Astrocyte of the hippocampus (primary cell): ENCODE measurements at places on chromosomes 7 and 10.
A peak's percentile ranks its signal among the peaks of the same experiment; 100 is the strongest.

DNA sequence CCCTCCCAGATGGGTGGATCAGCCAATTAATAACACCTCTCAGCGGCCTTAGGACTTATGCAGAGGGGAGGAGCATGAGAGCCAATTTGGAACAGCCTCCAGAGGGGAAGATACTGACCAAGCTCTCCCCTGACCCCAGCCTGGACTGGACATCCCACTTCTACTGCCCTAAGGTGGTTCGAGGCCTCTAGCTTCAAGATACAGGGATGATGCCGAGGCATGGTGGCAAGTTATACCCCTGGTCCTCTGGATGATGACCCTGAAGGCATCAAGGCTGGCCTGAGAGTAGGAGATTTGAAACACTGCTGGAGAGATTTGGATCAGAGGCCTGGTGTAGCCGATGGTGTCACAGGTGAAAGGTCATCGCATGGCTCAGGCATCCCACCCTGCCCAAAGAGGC lies 3.2 kb downstream of the CDH23 start:
- DNase-seq, result no peak

GRCh38 chr10:63236113-63236935 lies 103.2 kb downstream of the NRBF2 start:
- peak; percentile 82 for DNase-seq

GRCh38 chr7:8591289-8591688 lies 157.9 kb downstream of the NXPH1 start:
- no peak for DNase-seq

DNA sequence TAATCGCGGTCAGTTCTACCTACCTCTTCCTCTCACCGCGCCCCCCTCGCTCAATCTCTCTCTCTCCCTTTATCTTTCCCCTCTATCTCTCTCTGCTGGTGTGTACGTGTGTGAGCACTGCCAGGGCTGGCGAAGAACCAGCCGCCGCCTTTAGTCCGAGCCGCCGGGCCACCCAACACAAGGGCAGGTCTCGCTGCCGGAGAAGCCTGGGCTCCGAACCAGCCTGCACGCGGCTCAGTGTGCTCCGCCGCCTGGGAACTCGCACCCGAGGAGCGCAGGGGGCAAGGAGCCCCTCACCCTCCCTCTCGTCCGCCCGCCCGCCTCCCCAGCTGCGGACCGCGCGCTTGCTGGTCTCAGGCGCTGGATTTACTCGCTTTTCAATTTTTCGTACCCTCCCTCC lies 1.7 kb downstream of the NXPH1 start:
- no peak for DNase-seq

- DNase-seq, result no peak
These were observed 190.4 kb downstream of the MACC1 start for GRCh38 chr7:20026762-20027161.

DNA sequence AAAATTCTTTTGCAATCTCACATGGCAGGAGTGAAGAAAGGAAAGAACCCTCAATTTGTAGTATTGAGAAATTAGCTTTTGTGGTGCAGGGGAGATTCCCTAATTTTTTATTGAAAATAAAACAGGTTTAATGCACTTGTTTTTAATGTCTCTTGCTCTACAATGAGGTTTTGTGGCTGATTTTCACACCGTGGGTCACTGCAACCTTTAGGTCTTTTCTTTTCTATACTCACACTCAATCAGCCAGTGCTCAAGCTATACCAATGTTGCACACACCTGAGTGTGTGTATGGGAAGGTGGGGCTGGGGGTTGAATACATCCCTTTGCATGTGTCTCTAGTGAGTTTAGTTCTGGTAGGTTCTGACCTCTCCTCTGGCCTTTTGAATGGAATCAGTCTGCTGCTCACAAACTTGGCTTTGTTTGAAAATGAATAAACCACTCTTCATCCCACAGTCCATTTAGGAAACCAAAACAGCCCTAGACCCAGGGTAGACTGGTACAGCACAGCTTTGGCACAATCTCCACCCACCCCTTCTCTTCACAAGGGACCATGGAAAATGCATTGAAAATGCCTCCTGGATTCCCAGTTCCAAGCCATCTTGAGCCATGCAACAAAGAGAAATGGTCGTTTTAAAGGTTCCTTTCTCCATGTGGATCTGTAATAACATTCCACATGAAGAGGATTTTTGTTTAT lies 411.5 kb downstream of the SFMBT2 start:
- DNase-seq, result no peak

DNA sequence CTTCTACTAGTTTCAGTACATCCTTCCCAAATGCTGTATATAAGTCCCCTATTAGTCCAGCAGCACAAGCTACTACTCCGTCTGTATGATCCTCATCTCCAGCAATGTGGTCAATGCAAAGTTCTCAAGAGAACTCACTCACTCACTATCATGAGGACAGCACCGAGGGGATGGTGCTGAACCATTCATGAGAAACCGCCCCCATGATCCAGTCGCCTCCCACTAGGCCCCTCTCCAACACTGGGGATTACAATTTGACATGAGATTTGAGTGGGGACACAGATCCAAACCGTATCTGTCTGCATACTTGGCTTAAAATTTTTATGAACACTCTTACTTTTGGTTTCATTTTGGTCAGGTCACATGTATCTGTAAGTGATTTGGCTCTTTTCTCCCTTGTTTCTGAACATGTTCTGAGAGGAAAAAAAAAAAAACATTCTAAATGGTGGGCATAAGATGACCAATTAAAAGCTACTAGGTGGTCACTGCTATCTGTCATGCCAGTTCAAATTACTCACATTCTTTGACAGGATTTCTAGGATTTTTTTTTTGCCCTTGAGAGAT lies 60.1 kb downstream of the ZNF783 start:
- no peak for DNase-seq

DNA sequence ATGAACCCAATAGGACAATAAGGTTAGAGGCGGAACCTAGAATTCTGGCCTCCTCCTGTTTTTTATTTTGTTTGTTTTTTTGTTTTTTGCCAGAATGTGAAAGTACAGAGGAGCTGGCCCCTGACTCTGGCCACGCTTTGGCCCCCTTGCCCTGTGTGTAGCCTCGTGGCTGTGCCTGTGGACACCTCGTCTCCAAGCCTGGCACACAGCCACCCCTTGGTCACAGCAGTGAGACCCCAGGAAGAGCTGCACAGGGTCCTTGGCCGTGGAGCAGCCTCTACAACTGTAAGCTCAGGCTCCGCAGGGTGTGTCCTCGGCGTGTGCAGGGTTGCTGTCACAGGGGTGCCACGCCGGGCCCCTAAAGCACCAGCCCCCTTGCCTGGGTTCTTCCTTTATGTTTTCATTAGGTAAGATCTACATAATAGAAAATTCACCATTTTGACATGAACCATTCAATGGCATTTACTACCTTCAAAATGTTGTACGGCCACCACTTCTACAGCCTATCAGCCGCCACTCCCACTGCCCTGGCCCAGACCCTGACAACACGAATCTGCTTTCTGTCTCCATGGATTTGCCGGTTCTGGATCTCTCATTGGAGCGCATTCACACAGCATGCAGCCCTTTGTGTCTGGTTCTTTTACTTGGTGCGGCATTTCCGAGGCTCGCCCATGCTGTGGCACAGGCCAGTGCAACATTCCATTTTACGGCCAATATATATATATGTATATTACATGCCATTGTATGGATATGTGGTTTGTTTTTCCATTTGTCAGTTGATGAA lies 51.0 kb downstream of the AMZ1 start:
- DNase-seq, result no peak

DNA sequence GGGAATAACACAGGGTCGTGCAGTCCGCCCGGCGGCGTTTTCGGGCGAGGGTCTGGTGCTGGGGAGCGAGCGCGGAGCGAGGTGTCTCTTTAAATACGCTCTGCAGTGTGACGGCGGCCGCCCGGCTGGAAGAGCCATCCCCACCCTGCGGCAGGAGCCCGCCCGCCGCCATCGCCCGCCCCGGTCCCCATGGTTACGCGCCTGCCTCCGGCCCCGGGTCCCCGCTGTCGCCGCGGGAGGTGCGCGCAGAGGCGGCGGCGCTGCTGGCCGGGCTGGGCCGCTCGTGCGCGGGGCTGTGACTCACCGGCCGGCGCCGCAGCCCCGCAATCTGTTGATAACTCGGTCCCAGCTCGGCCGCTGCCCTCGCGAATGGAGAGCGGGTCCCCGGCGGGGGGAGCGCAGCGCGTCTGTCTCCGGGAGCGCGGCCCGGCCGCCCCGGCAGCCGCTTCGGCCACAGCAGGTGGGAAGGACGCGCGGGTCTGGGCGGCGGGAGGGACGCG lies at the start of gene ADGRA1:
Gene ADGRA1, plus strand, starts transcription at position 246 of the 500 bp plus-strand sequence. CDS start 986 bp downstream, outside the sequence.
- peak; percentile 38 for DNase-seq

GRCh38 chr7:136057509-136057908 lies 80.3 kb upstream of the MTPN start:
- no peak for DNase-seq

DNA sequence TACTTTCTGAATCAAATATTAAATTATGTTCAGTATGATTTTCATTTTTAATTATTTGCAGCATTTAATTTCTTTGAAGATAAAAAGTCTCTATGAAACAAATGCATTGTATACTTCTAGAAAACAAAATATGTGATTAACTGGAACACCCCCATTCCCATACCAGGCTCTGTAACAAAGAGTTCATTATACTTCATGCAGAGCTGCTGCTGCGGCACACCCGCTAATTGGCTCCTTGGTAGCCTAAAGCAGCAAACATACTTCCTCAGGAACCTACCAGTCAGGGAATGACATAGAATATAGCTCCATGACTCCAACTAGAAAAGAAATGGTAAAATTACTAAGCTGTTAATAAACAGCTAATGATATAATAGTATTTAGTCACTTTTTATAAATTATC lies 19.3 kb downstream of the RAB11FIP2 start:
- no peak for DNase-seq

DNA sequence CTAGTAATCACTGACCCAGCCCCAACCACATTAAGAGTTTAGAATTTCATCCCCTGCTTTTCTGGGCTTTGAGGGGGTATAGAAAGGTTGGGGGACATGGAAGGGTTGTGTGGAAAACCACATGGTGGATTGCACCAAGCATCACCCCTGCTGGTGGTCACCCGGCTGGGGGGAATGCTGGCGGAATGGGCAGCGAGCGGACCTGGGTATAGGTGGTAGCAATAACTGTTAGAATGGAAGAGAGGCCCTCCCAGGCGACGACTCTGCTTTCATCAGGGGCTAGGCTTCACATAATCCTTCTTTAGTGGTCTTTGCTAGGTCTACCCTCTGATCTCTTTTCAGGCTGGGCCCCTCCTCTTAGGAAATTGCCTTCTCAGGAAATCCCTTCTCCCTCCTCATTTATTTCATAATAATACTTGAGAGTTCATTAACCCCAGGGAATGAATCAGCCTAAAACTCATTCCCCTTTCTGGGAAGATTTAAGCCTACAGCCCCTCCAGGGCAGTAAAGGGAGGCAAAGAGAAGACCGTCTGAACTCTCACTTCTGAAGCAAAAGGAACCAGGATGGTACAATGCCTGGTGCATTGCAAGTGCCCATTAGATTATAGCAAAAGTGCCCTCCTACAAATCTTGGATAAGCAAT lies 90.7 kb upstream of the LEP start:
- no peak for DNase-seq

GRCh38 chr10:72740528-72740927 lies 48.6 kb downstream of the MCU start:
- peak; percentile 65 for DNase-seq

GRCh38 chr10:95217476-95217875 lies 23.4 kb downstream of the ACSM6 start:
- peak; percentile 55 for DNase-seq

DNA sequence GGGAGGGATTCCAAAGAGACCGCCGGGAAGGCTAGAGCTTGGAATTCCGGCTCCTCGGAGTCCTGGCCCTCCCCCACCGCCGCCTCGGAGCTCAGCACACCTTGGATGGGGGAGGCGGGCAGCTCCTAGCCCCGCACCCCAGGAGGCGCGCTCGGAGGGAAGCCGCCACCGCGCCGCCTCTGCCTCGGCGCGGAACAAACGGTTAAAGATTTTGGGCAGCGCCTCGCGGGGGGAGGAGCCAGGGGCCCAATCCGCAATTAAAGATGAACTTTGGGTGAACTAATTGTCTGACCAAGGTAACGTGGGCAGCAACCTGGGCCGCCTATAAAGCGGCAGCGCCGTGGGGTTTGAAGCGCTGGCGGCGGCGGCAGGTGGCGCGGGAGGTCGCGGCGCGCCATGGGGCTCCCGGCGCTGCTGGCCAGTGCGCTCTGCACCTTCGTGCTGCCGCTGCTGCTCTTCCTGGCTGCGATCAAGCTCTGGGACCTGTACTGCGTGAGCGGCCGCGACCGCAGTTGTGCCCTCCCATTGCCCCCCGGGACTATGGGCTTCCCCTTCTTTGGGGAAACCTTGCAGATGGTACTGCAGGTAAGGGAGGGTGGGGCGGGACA lies at the start of gene CYP26A1:
Gene CYP26A1, plus strand, starts transcription at position 355 of the 608 bp plus-strand sequence. Its CDS starts 42 bp downstream, at position 397.
- DNase-seq, result peak; percentile 49

DNA sequence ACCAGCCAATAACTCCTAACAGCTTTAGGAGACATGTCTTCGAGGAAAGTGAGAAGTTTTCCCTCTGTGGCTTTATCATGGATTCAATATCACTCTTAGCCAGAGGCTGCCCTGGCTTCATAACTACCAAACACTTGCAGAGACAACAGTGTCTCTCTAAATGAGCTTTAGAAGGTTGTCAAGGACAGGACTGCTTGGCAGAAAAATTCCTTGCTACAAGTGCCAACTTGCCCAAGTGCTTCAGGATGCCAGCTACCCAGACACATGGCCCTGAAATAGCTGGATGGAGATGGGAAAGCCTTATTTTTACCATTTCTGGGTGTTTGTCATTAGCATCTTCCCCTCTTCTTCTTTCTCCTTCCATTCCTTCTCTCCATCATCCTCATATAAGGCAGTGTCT lies 137.1 kb upstream of the MDFIC start:
- DNase-seq, result no peak

GRCh38 chr10:36425131-36425797 lies 700.1 kb upstream of the ANKRD30A start:
- no peak for DNase-seq

DNA sequence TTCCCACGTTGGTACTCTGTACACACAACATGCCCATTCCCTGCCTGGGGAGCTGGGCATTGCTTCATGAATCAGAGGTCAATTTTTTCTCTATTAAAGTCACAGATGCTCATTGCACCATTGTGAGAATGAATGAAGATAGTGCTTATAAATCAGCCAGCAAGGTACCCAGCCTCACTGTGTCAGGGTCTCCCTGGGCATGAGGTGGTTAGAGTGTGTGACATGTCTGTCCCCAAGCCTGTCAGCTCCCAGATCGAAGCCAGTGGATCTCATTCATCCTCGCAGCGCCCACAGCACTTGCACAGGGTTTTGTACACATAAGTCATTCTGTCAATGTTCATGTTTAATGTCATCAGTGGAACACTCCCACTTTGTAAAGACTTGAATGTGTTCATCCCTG lies 126.8 kb downstream of the EGFR start:
- DNase-seq, result no peak

GRCh38 chr7:5514440-5515035 lies 90.9 kb upstream of the TNRC18 start:
- no peak for DNase-seq

- DNase-seq, result peak; percentile 76
These were observed 14.3 kb upstream of the RPA3 start for GRCh38 chr7:7732621-7733281.

GRCh38 chr7:10568891-10569290 lies 404.8 kb upstream of the PHF14 start:
- DNase-seq, result no peak
